ENCODE measurements at places on chromosomes 7 and 10. TPM values are rescaled to one million over a fixed set of nuclear protein-coding genes. Genes with fewer than 3 reads are reported as not detected.

DNA sequence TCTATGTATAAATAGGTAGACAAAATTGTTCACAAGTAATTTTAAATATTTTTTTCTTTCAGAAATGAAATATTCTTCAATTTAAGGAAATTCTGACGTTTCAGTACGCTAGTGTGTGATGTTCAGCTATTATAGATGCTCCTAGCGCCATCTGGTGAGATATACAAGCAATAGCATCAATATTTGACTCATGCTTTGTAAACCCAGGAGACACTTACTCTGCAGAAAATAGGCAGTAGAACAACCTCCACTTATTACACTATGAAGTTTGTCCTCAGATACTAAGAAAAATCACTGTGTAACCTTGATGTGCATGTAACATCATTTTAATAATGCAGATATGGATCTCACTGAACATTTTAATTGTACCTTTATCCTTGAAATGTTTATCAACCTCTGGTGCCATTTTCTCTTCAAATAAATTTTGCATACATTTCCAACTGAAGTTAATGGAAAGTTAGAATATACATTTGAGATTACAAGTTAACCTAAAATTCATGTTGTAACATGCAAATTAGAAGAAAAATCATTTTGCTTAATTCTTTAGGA lies 151.5 kb upstream of the FAM3C start:
- no peak overlapping the region for H3K4me3 ChIP-seq
- H3K27ac ChIP-seq: no peak overlapping the region
- H3K4me1 ChIP-seq: peaks cover 36% of the 10 kb centered on the region
- DNase-seq: peak; percentile 76
- H3K36me3 ChIP-seq: peaks cover 5% of the 10 kb centered on the region
- no peaks in the 10 kb centered on the region for H3K27me3 ChIP-seq

GRCh38 chr7:44720301-44720700 lies 28.3 kb upstream of the ZMIZ2 start:
- no peaks in the 10 kb centered on the region for H3K36me3 ChIP-seq
- no peak for DNase-seq
- H3K4me1 ChIP-seq: peaks cover 5% of the 10 kb centered on the region
- H3K4me3 ChIP-seq: no peak overlapping the region
- H3K27ac ChIP-seq: no peak overlapping the region

GRCh38 chr7:111594602-111595001 lies 32.3 kb upstream of the IMMP2L start:
- DNase-seq: no peak
- no peaks in the 10 kb centered on the region for H3K36me3 ChIP-seq
- H3K4me1 ChIP-seq: no peaks in the 10 kb centered on the region
- no peak overlapping the region for H3K27ac ChIP-seq
- H3K4me3 ChIP-seq: no peak overlapping the region

DNA sequence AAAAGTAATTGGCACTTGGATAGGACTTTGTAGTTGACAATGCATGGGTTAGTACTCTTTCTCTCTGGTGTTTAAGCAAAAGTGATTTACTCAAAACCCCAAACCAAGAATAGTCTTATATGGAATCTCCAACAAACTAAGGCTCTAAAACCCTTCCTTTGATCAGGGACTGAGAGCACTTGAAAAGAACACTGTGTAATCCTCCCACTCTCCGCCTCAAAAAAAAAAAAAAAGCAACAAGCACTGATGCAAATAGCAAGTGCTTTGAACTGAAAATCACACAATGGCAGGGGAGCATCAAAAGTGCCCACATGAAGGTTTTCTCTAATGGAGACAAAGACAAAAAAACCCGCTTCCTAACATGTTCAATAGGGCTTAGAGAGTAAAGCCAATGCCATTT lies 467.9 kb upstream of the AUTS2 start:
- DNase-seq: no peak
- H3K4me3 ChIP-seq: no peak overlapping the region
- no peaks in the 10 kb centered on the region for H3K4me1 ChIP-seq

DNA sequence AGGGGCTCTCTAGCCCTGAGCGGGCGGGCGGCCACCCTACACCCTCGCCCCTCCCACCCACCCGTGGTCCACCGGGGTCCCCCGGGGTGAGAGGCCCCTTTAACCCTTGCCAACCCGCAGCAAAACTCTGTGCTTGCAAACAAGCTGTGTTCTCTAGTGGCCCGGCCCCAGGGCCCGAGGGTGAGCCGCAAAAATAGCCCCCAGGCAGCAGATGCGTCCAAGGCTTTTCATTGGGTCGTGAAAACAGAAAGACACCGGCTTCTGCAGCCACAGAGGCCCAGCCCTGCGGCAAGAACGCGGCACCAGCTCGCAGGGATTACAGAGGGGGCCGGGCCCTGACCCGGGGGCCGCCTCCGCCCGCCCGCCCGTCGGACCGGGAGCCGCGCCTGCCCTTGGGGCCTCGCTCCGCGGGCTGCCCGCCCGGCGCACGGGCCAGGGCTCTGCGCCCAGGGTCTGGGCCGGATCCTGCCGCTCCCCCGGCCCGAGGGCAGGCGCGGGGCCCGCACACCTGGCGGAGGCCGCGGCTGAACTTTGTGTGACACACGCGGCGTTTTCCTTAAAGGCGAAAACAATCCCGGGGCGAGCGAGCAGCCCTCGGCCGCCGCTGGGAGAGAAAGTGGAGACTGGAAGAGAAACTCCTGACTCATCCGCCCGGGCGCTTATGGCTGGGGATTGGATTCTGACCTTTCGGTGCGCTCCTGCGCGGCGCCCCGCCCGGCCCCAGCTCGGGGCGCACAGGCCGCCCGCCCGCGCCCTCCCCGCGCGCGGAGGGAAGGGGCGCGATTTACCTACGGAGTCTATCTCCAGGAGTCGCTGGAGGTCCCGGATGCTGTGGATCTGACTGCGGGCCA lies 2.8 kb downstream of the PDGFA start:
- peak overlapping the region; percentile 95 for H3K4me3 ChIP-seq
- peak; percentile 60 for DNase-seq
- no peaks in the 10 kb centered on the region for H3K36me3 ChIP-seq
- H3K27me3 ChIP-seq: peaks cover 9% of the 10 kb centered on the region
- H3K4me1 ChIP-seq: peaks cover 5% of the 10 kb centered on the region
- no peak overlapping the region for H3K27ac ChIP-seq

DNA sequence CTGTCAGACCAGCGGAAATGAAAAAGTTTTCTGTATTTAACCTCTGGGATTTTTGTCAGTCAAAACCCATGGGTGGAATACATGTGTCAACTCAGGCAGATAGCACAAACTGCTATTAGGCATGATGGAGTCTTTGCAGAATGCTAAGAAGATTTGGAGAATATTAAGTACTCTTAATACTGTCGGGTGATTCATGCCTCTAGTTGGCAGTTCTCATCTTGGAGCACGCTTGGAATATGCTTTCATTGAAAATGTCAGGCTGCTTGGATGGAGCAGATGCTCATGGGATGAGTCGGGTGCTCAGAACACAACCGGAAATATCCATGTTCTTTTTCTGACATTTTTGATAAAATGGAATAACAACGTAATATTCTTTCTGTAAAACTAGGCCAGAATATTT lies 27.6 kb upstream of the PRKG1 start:
- H3K36me3 ChIP-seq: no peaks in the 10 kb centered on the region
- H3K4me3 ChIP-seq: no peak overlapping the region
- no peaks in the 10 kb centered on the region for H3K4me1 ChIP-seq
- H3K27me3 ChIP-seq: peaks cover 29% of the 10 kb centered on the region
- no peak for DNase-seq

- H3K27me3 ChIP-seq: no peaks in the 10 kb centered on the region
- DNase-seq: no peak
- peaks cover 22% of the 10 kb centered on the region for H3K4me1 ChIP-seq
- no peak overlapping the region for H3K27ac ChIP-seq
Observed at GRCh38 chr7:135151533-135151932, 3.7 kb downstream of the TMEM140 start.

DNA sequence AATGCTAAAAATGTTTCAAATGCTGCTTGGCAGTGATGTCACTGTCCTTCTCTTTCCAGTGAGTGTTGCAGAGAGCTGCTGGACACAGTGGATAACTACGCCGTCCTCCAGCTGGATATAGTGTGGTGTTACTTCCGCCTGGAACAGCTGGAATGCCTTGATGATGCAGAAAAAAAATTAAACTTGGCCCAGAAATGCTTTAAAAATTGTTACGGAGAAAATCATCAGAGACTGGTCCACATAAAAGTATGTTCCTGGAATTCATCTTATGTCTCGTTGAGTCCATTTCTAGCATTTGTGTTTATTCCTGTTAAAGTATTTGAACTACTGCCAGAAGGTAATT lies 25.2 kb downstream of the NUB1 start:
- H3K27me3 ChIP-seq: no peaks in the 10 kb centered on the region
- H3K36me3 ChIP-seq: 0 out of 2 replicates have a peak, but pooled peaks cover 4% of the 10 kb centered on the region
- H3K4me3 ChIP-seq: no peak overlapping the region
- DNase-seq: no peak

GRCh38 chr7:67566101-67566500 lies 569.5 kb downstream of the TYW1 start:
- no peaks in the 10 kb centered on the region for H3K4me1 ChIP-seq
- no peak overlapping the region for H3K4me3 ChIP-seq
- H3K27ac ChIP-seq: no peak overlapping the region
- H3K36me3 ChIP-seq: no peaks in the 10 kb centered on the region

- no peak overlapping the region for H3K4me3 ChIP-seq
- DNase-seq: no peak
- no peaks in the 10 kb centered on the region for H3K27me3 ChIP-seq
- H3K36me3 ChIP-seq: no peaks in the 10 kb centered on the region
Observed at GRCh38 chr10:80444646-80445319, 9.3 kb upstream of the TSPAN14 start.

- peaks cover 27% of the 10 kb centered on the region for H3K4me1 ChIP-seq
- H3K27me3 ChIP-seq: no peaks in the 10 kb centered on the region
- H3K27ac ChIP-seq: no peak overlapping the region
- DNase-seq: no peak
- no peaks in the 10 kb centered on the region for H3K36me3 ChIP-seq
Observed at GRCh38 chr10:78760463-78761310, 308.1 kb upstream of the ZMIZ1 start.

ACBD7 gene
- 5.4 TPM for total RNA-seq

DNA sequence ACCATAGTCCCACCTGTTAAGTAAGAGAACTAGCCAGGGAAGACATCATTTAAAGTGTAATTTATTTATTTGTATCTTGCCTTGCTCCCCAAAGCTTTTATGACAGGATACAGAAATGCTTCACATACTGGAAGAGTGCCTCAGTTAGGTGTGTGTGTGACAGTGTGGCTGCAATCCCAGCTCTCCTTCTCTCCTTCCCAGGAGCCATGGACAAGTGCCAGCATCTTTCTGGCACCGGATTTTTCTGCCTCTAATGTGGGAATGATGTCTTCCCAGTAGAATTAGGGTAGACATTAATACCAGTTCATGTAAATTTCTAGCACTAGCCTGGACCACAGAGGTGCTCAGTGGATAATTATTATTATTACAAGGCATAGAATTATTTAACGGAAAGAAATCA lies 30.3 kb upstream of the ATXN7L1 start:
- no peak overlapping the region for H3K27ac ChIP-seq
- no peak for DNase-seq
- H3K27me3 ChIP-seq: no peaks in the 10 kb centered on the region
- H3K4me3 ChIP-seq: no peak overlapping the region
- H3K4me1 ChIP-seq: no peaks in the 10 kb centered on the region
- H3K36me3 ChIP-seq: no peaks in the 10 kb centered on the region

CALCR gene
- total RNA-seq: not detected

- H3K27ac ChIP-seq: no peak overlapping the region
- peak; percentile 69 for DNase-seq
- H3K27me3 ChIP-seq: no peaks in the 10 kb centered on the region
- no peak overlapping the region for H3K4me3 ChIP-seq
Observed at GRCh38 chr10:70174058-70174741, 3.9 kb upstream of the SAR1A start.

- DNase-seq: no peak
- peaks cover 5% of the 10 kb centered on the region for H3K27me3 ChIP-seq
- no peak overlapping the region for H3K27ac ChIP-seq
- H3K36me3 ChIP-seq: no peaks in the 10 kb centered on the region
- no peak overlapping the region for H3K4me3 ChIP-seq
Observed at GRCh38 chr7:36775061-36775620, 50.8 kb upstream of the AOAH start.

- H3K27me3 ChIP-seq: no peaks in the 10 kb centered on the region
- H3K27ac ChIP-seq: no peak overlapping the region
- H3K4me3 ChIP-seq: no peak overlapping the region
- no peaks in the 10 kb centered on the region for H3K4me1 ChIP-seq
- H3K36me3 ChIP-seq: no peaks in the 10 kb centered on the region
Observed at GRCh38 chr10:46077731-46078413, 31.8 kb upstream of the MSMB start.

- H3K27me3 ChIP-seq: no peaks in the 10 kb centered on the region
- no peak overlapping the region for H3K27ac ChIP-seq
- no peaks in the 10 kb centered on the region for H3K4me1 ChIP-seq
- H3K4me3 ChIP-seq: no peak overlapping the region
Observed at GRCh38 chr7:960269-960871, 5.9 kb upstream of the ADAP1 start.

DNA sequence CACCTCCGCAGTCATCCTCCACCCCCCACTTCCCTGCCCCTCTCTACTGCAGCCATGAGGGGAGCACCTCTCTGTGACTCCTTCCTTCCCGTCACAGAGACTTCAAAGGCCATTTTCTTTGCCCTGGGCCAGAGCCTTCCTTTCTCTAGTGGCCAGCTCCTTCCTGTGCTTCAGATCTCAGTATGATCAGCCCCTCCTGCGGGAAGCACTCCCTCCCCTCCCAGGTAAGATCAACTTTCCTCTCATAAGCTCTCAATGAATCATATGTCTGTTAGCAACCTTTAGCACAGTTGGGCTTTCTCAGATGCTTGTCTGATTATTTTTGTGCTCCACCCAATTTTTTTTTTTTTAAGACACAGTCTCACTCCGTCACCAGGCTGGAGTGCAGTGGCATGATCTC lies 241.0 kb upstream of the PRSS1 start:
- H3K27me3 ChIP-seq: no peaks in the 10 kb centered on the region
- peaks cover 50% of the 10 kb centered on the region for H3K4me1 ChIP-seq
- no peaks in the 10 kb centered on the region for H3K36me3 ChIP-seq
- H3K27ac ChIP-seq: peak overlapping the region; percentile 94
- H3K4me3 ChIP-seq: no peak overlapping the region

IDI1 gene
- total RNA-seq: 30.2 TPM

- no peaks in the 10 kb centered on the region for H3K4me1 ChIP-seq
- H3K27me3 ChIP-seq: no peaks in the 10 kb centered on the region
- no peak overlapping the region for H3K27ac ChIP-seq
- no peaks in the 10 kb centered on the region for H3K36me3 ChIP-seq
Observed at GRCh38 chr10:61390851-61391250, 62.3 kb downstream of the TMEM26 start.

GRCh38 chr10:75976681-75977080 lies 545.3 kb downstream of the LRMDA start:
- no peak overlapping the region for H3K4me3 ChIP-seq
- peaks cover 23% of the 10 kb centered on the region for H3K27me3 ChIP-seq
- H3K4me1 ChIP-seq: peaks cover 7% of the 10 kb centered on the region
- no peak overlapping the region for H3K27ac ChIP-seq
- H3K36me3 ChIP-seq: no peaks in the 10 kb centered on the region
- no peak for DNase-seq

CTAGE8 gene
- 1.2 TPM for total RNA-seq

- no peak overlapping the region for H3K27ac ChIP-seq
- no peaks in the 10 kb centered on the region for H3K27me3 ChIP-seq
- no peak overlapping the region for H3K4me3 ChIP-seq
- H3K4me1 ChIP-seq: no peaks in the 10 kb centered on the region
Observed at GRCh38 chr7:69691734-69692133, 93.5 kb downstream of the AUTS2 start.

CFTR gene
- not detected for total RNA-seq

GRCh38 chr10:119658274-119658673 lies 7.1 kb downstream of the BAG3 start:
- peak overlapping the region; percentile 35 for H3K4me3 ChIP-seq
- peak; percentile 91 for DNase-seq
- peak overlapping the region; percentile 68 for H3K27ac ChIP-seq
- peaks cover 31% of the 10 kb centered on the region for H3K36me3 ChIP-seq

EPHB6 gene
- total RNA-seq: 30.5 TPM

Data from PC-3 (cell line).